Fibroblast of skin of right biceps (primary cell): ENCODE measurements at places on chromosomes 1 and 21.
A peak's percentile ranks its signal among the peaks of the same experiment; 100 is the strongest.

DNA sequence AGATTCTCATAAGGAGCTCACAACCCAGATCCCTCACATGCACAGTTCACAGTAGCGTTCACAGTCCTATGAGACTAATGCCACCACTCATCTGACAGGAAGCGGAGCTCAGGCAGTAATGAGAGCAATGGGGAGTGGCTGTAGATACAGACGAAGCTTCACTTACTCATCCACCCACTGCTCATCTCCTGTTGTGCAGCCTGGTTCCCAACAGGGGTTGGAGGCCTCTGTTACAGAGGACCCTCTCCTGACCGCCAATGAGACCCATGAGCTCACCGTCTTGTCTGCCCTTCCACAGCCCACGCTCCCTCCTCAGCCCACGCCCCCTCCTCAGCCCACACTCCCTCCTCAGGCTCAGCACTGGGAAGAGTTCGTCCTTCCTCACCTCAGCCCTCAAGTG lies 39.6 kb downstream of the RSPH1 start:
- no peak for DNase-seq

GRCh38 chr1:47843781-47844557 lies 153.2 kb downstream of the TRABD2B start:
- no peak for DNase-seq

- no peak for DNase-seq
Observed at GRCh38 chr1:223828162-223828848, 17.4 kb downstream of the TP53BP2 start.

DNA sequence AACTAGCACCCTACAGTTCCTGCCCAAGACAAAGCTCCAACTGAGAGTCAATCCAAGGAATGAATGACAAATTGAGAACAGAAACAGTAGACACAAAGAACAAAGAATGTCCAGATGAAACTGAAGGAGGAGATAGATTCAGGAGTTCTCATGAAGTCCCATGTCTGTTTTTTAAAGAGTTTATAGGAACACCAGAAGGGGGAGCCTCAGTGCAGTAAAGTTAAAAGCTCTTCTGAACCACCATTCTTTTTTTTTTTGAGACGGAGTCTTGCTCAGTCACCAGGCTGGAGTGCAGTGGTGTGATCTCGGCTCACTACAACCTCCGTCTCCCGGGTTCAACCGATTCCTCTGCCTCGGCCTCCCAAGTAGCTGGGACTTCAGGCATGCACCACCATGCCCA lies 323.6 kb downstream of the MRPL39 start:
- DNase-seq, result peak; percentile 51

DNA sequence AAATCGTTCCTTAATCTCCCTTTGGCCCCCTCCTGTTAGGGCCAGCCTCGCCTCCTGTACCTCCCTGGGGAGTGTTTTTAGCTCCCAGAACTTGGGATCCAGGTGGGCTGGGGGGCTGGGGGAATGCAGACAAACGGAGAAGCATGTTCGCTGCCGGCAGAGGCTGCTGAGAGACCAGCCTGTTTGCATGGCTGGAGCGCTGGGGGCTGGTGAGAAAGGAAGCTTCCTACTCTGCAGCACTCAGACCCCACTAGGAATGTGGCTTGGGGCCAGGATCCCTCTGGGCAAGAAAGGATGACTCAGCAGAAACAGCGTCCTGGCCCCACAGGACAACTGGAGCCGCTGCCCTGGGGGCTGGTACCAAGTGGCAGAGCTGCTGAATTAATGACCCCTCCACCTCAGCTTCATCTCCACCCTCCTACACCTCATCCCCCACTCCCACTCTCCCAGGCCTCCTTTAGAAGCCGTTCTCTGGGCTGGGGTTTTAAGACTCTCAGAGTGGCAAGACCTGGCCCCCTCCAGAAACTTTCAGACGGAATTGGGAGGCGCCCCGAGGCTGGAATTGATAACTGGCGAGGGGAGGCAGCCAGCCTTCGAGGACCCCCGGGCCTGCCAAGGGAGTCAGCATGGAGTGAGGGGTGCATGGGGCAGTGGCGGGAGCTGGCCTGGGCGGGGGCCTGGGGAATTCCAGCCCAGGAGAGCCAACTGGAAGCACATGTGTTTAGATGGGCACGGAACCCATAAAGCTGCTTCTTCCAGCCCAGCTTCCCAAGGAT lies 28.5 kb upstream of the EPS8L3 start:
- peak; percentile 97 for DNase-seq

- no peak for DNase-seq
Observed at GRCh38 chr1:53644496-53644895, 94.5 kb downstream of the GLIS1 start.

GRCh38 chr1:155184835-155185782 lies 11.5 kb downstream of the TRIM46 start:
- no peak for DNase-seq

DNA sequence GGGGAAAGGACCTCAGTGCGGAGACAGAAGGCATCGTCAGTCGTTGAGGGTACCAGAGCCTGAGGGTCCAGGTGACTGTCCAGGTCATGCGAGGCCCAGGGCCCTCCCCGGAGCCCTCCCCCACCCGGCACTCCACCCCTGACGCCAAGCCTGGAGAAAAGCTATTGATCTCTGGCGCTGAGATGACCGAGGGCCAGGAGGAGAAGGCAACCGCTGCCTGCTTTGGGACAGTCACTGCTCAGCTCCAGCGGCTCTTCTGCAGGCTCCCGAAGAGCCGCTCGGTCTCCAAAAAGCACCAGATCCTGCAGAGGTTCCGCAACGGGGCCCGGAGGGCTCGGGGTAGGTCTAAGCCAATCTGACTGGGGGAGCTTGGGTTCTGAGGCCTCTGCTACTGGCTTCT lies 10.9 kb downstream of the RASSF5 start:
- DNase-seq, result no peak
